CD8-positive, alpha-beta memory T cell (primary cell): ENCODE measurements at places on chromosomes 12 and 14.

DNA sequence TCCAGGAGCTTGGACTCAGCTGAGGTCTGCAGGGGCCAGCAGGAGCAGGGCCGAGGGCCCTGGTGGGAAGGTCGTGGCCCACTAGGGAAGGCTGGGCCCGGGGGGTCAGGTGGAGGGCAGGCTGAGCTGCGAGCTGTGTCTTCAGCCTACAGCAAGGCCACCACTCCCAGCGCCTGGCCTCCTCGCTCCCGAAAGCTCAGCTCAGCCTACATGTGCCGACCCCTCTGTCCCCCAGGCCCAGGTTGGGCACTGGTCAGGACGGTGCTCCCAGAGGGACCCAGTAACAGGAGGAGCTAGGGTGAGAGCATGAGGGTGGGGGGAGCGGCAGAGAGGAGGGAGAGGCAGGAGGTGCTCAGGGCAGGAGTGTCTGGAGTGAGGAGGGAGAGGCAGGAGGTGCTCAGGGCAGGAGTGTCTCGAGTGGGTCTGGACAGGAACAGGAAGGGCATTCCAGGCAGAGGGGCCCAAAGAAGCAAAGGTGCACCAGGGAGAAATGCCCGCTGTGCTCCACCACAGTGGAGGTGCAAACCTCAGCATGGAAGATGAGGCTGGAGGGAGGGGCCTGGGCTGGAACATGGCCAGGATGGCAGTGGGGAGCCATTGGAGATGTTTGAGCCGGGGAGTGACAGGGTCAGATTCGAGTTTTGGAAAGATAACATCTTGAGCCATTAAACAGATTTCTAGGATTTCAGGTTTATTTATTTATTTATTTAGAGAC, 29.1 kb upstream of the GPR132 start:
- DNase-seq = no peak

GRCh38 chr12:91778091-91778832, 367.4 kb downstream of the BTG1 start:
- DNase-seq = no peak

DNA sequence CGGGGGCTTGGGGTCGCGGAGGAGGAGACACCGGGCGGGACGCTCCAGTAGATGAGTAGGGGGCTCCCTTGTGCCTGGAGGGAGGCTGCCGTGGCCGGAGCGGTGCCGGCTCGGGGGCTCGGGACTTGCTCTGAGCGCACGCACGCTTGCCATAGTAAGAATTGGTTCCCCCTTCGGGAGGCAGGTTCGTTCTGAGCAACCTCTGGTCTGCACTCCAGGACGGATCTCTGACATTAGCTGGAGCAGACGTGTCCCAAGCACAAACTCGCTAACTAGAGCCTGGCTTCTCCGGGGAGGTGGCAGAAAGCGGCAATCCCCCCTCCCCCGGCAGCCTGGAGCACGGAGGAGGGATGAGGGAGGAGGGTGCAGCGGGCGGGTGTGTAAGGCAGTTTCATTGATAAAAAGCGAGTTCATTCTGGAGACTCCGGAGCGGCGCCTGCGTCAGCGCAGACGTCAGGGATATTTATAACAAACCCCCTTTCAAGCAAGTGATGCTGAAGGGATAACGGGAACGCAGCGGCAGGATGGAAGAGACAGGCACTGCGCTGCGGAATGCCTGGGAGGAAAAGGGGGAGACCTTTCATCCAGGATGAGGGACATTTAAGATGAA, 630 bp downstream of the FOS start:
- peak; percentile 80 for DNase-seq

DNA sequence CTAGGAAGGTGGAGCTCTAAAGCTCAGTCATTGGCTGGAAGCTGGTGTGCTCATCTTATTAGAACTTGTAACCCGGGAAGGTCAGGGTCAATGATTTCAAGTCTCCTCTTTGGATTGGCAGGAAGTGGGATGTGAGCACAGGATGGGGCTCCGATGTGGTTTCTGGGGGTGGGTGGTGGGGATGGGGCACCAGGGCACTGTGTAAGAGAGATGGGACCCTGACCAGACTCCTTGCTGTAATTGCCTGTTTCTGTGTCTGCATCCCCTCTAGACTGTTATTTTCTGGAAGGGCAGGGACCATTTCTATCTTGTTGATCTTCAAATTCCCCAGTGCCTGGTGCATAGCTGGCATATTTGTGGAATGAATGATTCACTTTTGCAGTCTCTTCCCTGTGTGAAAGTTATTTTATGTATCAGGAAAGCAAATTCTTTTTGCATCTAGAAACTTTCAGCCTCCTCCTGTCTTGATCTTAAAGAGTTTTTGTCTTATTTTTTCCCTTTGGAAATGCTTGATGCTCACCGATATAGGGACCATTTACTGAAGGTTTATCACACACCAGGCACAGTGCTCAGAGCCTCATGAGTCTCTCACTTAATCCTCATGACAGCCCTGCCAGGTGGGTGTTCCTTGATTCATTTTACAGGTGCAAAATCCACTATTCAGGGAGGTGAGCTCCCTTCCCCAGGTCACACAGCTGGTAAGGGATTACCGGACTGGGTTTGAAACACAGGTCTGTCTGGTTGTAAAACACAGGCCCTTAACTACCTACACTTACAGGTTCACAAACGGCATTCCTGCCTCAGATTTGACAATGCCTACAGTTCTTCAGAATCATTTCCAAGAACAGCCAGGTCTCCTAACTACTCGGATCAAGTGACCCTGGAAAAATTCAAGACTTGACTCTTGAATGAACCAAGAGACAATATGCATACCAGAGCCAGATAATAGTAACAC, 86.9 kb upstream of the IGF1 start:
- no peak for DNase-seq
